Renal cortical epithelial cell (primary cell): ENCODE measurements at places on chromosomes 6 and 20. TPM values are rescaled to one million over a fixed set of nuclear protein-coding genes. Genes with fewer than 3 reads are reported as not detected.

The RAB44 gene
- not detected in 2 replicates for total RNA-seq

- DNase-seq = no peak
Measured at GRCh38 chr6:105019285-105019684, 62.4 kb downstream of the LIN28B start.

The CAGE1 gene
- 0.17 TPM in 1 of 2 replicates, not detected in the other for total RNA-seq

- no peak for DNase-seq
Measured at GRCh38 chr6:100730001-100730980, 150.8 kb downstream of the ASCC3 start.

DNA sequence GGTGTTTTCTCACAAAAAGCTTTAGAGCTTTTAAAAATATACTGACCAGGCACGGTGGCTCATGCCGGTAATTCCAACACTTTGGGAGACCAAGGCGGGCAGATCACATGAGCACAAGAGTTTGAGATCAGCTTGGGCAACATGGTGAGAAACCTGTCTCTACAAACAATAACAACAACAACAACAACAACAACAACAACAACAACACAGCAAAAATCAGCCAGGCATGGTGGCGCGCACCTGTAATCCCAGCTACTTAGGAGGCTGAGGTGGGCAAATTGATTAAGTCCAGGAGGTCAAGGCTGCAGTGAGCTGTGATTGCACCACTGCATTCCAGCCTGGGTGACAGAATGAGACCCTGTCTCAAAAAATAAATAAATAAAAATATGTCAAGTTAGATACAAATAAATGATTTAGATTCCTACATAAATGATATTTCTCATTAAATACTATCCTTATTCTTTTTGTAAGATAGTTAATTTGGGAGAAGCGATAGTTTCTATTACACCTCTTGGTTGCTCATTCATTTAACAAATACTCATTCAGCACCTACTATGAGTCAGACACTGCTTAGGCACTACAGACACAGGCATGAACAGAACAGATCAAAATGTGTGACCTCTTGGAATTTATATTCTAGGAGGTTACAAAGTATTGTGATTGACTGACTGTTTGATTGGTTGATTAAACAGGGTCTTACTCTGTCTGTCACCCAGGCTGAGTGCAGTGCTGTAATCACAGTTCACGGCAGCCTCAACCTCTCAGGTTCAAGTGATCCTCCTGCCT is 83.5 kb upstream of the BEND3 start:
- DNase-seq = no peak

DNA sequence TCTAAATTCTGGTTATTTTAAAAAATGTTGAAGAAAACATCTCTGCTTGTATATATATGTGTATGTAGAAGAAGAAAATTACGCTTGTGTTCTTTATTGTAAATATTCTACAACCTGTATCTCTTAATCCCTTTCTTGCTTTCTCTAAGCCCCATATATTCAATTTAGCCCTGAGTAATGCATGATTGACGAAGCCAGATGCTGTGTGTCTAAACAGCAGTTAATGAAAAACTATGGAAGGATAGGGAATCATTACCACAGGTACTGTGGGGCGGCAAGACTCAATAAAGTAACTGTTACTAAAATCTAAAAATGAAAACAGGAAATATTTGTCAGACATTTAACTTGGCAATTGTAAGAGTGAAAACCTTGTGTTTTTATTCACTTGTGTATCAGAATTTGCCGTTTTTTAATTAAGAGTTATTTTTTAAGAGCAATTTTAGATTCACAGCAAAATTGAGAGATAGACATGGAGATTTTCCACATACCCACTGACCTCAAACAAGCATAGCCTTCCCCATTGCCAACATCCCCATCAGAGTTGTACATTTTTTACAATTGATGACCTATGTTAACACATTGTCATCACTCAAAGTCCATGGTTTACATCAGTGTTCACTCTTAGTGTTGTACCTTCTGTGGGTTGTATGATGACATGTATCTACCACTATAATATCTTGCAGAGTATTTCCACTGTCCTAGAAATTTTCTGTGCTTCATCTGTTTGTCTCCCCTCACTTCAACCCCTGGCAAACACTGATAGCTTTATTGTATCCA is 76.7 kb downstream of the BCKDHB start:
- peak; percentile 70 for DNase-seq

- DNase-seq = no peak
Measured at GRCh38 chr6:106757722-106758467, 128.5 kb downstream of the QRSL1 start.

GRCh38 chr20:22863826-22864225 is 171.3 kb upstream of the SSTR4 start:
- no peak for DNase-seq

DNA sequence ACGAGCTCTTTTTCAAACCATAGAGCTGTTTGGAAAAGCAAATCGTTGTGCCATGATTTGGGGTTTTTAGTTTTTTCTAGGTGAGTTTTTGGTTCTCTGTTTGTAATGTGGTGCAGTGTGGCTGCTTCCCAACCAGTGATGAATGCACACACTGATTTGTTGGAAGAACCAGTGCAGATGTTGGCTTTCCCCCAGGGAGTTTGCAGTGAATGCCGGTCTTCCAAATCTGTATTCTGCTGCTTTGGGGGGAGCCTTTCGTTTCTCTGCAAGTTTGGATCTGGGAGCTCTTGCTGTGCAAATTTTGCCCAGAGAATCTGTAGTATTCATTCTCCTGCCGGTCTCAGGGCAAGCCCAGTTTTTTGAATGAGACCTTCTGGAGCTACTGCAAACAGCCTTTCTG is 14.5 kb downstream of the HECA start:
- DNase-seq = no peak

The C6orf58 gene
- total RNA-seq = 0.25 and 1.0 TPM in 2 replicates

The RHAG gene
- not detected in 2 replicates for total RNA-seq

The ABHD16A gene
- 54.7 and 56.6 TPM in 2 replicates for total RNA-seq

The NHLRC1 gene
- 1.7 and 3.3 TPM in 2 replicates for total RNA-seq

DNA sequence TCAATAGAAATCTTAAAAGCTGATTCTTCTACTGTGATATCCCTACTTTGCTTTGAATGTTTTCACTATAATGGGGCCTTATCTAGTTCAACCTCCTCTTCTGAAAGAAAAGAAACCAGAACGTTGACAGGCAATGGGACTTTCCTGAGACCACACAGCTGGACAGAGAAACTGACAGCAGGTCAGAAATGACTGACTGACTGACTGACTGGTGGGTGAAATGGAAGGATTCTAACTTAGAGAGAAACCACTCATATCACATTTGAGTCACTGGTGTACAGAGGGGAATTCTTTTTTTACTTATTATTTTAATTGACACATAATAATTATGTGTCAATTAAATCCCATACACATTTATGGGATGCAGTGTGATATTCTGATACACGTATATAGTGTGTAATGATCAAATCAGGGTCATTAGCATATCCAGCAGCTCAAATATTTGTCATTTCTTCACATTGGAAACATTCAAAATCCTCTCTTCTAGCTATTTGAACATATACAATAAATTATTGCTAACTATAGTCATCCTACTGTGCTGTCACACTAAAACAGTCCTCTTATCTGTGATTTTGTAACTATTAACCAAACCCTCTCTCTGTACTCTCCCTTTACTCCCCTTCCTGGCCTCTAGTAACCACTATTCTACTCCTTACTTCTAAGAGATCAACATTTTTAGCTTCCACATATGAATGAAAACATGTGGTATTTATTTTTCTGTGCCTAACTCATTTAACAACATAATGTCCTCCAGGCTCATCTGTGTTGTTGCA is 64.8 kb upstream of the NRSN1 start:
- no peak for DNase-seq

DNA sequence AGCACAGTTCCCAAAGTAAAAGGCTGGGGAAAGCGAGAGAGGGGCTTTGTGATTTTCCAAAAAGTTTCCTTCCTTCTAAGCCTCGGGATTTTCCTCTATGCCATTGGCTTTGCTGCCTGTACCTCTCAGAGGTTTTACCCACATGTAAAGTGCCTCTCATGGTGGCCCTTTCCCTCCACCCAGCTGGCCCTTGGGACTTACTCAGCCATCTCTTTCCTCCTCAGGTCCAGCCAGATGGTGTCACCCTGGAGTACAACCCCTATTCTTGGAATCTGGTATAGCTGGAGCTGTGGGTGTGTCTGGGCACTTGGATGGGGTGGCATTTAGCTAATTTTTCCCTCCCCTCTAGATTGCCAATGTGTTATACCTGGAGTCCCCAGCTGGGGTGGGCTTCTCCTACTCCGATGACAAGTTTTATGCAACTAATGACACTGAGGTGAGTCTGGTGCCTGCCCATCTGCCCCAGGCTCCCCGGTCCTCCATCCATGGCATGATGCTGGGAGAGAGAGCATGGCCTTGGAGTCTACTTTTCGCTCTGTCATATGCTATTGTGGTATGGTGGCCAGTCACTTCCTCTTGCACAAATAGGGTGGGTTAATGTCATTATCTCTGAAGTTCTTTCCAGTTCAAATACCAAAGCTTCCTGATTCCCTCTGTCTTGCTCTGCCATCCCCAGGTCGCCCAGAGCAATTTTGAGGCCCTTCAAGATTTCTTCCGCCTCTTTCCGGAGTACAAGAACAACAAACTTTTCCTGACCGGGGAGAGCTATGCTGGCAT is 1.1 kb downstream of the CTSA start:
- peak; percentile 41 for DNase-seq

GRCh38 chr6:157898169-157898568 is 75.1 kb downstream of the SNX9 start:
- no peak for DNase-seq

DNA sequence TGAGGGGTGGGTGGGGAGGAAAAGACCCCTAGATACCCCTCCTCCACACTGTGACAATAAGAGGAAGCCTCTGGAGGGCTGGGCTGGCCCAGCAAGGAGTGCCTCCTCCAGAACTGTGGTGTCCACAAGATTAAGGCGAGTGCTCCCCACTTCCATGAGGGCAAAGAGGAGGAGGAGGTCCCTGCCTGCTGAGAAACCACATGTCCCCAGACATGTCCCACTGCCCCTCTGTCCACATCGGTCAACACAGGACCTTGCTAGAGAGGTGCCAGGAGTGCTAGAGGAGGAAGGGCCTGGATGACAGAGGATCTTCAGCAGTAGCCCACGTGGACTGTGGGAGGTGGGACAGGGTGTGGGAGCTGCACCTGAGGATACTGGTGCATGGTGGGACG is 3.1 kb downstream of the RAET1G start:
- DNase-seq = no peak

DNA sequence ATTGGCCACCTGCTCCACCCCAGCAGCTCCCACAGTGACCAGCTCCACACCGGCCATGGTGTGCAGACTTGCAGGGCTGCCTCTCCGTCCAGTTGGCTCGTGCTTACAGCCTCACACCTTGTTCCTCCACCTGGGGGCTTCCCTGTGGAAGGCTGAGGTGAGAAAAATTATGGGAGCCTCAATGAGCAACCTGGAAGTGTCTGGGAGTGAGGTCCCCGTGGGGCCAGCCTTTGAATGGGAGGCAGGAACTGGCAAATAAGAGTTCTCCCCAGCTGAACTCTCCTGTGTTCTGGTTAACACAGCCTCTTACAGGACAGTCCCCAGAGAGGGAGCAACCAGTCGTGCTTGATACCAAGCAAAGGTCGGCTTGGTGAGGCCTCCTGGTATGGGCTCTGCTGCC is 3.8 kb upstream of the PFDN4 start:
- no peak for DNase-seq

DNA sequence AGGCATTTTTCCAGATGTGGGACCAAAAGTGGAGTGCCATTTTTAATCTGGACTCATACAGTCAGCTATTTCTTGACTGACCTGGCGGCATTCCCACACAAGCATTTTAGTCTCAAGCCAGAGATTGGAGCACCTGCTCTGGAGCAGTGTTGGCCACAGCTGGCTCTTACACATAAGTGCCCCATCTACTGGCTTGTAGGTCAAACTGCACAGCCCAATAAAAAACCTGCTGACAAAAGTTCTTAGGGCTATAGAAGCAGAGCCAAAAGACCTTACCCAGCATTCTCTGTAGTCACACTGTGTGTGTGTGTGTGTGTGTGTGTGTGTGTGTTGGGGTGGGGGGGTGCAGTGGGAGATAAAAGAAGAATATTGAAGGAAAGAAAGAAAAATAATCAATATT is 38.6 kb upstream of the SENP6 start:
- DNase-seq = peak; percentile 50

The PARD6B gene
- 31.3 and 57.4 TPM in 2 replicates for total RNA-seq

- DNase-seq = no peak
Measured at GRCh38 chr20:61985096-61985495, 80.6 kb downstream of the TAF4 start.
